ENCODE measurements at places on chromosomes 11 and 22.

DNA sequence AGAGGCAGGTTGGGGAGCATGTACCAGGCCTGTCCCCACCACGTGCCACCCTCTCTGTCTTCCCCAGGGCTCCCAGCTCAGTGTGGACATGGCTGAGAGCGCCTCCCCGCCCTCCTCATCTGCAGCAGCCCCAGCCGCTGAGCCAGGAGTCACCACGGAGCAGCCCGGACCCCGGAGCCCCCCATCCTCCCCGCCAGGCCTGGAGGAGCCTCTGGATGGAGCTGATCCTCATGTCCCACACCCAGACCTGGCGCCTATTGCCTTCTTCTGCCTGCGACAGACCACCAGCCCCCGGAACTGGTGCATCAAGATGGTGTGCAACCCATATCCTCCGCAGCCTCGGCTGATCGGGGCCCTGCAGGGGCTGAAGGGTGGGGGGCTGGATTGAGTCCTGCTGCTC lies at the start of gene CACNA1I:
Gene CACNA1I (plus strand): TSS at position 89 of the 400 bp plus-strand sequence. CDS start 0 bp downstream, at position 89.
- DNase-seq: no peak

- no peak for DNase-seq
Observed at GRCh38 chr11:61618978-61619377, 38.1 kb upstream of the SYT7 start.

GRCh38 chr11:62266558-62266957 lies 3.4 kb upstream of the SCGB2A2 start:
- DNase-seq: peak; percentile 85

- DNase-seq: no peak
Observed at GRCh38 chr11:64869571-64870175, 8.7 kb downstream of the EHD1 start.

DNA sequence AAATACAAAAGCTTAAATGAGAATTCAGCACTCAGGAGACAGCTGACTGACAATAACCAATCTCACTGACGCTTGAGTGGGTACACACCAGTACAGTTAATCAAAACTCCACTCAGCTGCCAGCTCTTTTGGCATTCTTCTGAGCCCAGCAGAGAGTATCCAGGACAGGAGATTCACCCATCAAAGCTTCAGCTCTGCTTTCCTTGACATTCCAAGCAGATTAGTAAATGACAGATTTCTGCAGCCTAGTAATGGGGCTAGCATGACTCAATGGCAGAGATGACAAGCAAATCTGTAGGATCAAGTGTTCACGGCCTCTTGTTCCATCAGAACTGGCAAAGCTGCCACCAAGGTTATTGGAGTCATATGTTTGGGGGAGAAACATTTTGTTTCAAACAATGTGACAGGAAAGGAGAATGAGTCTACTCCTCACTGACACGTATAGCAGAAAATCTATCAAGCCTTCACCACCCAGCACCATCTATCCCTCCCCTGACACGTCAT lies 420.0 kb downstream of the DYNC2H1 start:
- peak; percentile 98 for DNase-seq

DNA sequence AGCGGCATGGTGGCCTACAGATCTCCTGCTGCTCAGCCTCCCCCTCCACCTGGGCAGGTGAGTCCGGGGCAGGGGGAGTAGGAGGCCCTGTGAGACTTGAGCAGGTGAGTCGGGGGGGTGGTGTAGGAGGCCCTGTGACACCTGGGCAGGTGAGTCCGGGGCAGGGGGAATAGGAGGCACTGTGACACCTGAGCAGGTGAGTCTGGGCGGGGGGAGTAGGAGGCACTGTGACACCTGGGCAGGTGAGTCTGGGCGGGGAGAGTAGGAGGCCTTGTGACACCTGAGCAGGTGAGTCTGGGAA lies 299.3 kb downstream of the BRD1 start:
- no peak for DNase-seq

DNA sequence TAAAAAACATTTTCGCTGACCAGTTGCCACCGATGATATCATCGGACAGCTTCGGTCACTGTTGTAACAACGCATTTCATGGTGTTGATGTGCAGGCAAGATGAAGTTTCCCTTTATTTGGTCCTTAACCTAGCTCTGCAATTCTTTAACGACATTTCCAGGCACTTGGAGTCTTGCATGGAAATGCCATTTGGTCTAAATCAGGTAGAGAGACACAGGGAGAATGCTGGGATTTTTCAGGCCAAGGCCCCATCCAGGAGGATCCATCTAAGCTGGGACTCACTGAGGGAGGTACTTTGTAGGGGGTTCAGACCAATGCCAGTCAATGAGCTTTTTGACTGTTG lies 121.5 kb upstream of the RCN1 start:
- DNase-seq: no peak

- DNase-seq: no peak
Observed at GRCh38 chr22:31584804-31585160, 77.2 kb downstream of the PISD start.

DNA sequence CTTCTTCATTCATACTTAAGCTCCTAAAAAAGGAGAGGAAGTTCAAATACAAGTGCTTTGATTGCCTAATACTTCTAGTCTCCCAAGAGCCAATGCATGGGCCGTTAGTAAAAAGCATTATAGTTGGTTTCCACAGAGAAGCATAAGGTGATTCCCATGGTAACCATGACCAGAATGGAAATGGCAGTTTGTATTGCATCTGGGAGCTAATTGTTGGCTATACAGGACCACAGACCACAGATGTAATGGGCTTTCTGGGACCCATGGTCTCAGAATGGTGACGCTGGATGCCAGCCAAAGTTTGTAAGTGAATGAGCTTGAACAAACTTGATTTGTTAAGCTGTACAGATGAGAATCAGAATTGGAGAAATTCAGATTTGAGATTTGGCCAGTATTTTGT lies 333.9 kb upstream of the C11orf87 start:
- no peak for DNase-seq

GRCh38 chr22:28560046-28560742 lies 119.4 kb downstream of the TTC28 start:
- peak; percentile 69 for DNase-seq

- DNase-seq: no peak
Observed at GRCh38 chr11:94802501-94802900, 34.3 kb downstream of the AMOTL1 start.

DNA sequence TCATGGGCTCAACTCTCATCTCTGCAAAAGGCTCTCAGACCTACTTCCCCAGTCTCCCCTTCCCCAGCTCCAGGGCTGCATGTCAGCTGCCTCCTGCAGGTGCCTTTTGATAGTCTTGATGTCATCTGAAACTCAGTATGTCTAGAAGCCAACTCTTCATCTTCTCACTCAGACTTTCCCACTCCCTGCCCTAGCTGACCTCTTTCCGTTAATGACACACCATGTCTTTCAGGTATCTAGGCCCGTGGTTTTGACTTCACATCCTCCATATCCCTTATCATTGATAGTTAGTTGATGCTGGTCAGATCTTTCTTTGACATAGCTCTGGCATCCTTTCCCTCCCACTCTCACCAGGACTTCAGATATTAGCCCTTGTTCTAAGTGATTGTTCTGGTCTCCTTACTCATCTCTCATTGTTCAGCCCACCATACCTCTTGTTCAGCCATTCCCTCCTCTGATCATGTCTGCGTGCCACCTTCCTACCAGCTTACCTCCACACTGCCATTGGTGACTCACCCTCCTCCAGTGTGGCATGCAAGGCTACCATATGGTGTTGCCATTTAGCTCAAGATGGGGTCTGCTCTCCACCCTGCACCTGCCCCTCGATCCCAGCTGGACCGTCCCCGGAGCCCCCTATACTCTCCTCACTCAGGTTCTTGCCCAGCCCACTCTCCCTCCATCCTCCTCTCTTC lies 18.4 kb downstream of the TTC12 start:
- DNase-seq: no peak

DNA sequence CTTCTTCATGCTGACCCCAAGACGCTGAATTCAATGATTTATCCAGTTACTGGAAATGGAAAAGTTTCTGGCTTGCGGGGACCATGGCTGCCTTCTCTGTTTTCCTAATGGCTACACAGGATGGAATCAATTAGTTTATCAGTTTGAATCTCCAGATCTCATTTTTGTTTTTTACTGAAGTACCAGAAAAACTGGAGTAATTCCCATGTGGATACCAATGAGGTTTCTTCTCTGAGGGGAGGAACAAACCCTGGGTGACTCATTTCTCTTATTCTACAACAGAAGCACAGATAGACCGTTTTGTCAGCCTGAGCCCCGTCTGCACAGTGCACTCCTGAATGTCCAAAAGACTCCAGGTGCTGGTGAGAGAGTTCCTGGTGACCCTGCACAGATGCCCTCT lies 3.4 kb downstream of the ZNF195 start:
- no peak for DNase-seq

DNA sequence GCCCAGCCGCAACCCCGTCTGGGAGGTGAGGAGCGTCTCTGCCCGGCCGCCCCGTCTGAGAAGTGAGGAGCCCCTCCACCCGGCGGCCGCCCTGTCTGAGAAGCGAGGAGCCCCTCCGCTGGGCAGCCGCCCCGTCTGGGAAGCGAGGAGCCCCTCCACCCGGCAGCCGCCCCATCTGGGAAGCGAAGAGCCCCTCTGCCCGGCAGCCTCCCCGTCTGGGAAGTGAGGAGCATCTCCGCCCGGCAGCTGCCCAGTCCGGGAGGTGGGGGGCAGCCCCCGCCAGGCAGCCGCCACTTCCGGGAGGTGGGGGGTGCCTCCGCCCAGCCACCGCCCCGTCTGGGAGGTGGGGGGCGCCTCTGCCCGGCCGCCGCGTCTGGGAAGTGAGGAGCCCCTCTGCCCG lies 70.6 kb downstream of the STK33 start:
- DNase-seq: no peak

- no peak for DNase-seq
Observed at GRCh38 chr11:123216249-123216648, 21.2 kb upstream of the CLMP start.

DNA sequence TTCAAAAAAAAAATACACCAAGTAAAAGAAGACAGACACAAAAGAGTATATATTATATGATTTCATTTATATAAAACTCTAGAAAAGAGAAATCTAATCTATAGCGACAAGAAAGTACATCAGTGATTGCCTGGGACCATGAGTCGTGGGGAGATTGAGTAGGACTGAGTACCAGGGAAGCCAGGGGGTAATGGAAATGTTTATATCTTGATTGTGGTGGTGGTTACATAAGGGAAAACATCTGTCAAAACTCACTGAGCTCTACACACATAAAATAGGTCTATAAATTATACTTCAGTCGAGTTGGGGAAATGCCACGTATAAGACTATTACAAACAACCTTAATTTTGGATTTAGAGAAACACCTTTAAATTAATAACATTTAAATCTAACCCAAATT lies 117.4 kb downstream of the TRIM29 start:
- no peak for DNase-seq

DNA sequence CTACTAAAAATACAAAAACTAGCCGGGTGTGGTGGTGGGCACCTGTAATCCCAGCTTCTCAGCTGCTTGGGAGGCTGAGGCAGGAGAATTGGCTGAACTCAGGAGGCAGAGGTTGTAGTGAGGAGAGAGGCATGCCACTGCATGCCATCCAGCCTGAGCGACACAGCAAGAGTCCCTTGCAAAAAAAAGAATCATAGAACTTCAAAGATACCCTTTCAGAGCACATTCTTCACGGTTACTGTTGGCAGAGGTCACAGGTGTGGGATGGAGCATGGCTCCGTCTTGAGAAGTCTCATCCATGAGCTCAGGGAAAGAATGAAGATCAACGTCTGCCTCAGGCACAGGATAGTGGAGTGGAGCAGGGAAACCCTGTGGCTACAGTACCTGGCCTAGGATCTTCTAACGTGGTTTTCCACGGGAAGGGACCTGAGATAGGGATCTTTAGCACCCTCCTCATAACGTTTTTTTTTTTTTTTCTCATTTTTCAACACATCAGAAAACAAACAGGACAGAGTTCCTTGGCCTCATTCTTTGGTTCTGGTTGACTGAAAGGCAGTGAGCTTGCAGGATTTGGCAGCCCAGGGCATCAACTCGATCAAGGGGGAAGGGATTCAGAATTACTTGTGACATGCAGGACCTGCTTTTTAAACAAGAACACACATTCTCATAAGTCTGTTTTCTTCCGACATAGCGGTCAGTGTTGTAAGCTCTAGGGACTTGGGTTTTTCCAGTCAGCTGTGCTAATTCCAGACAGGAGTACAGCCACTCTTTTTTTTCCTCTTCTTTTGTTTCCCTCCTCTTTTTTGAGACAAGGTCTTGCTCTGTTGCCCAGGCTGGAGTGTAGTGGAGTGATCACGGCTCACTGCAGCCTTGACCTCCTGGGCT lies 22.8 kb downstream of the F2 start:
- DNase-seq: no peak

GRCh38 chr11:79809487-79809886 lies 368.7 kb upstream of the TENM4 start:
- no peak for DNase-seq

DNA sequence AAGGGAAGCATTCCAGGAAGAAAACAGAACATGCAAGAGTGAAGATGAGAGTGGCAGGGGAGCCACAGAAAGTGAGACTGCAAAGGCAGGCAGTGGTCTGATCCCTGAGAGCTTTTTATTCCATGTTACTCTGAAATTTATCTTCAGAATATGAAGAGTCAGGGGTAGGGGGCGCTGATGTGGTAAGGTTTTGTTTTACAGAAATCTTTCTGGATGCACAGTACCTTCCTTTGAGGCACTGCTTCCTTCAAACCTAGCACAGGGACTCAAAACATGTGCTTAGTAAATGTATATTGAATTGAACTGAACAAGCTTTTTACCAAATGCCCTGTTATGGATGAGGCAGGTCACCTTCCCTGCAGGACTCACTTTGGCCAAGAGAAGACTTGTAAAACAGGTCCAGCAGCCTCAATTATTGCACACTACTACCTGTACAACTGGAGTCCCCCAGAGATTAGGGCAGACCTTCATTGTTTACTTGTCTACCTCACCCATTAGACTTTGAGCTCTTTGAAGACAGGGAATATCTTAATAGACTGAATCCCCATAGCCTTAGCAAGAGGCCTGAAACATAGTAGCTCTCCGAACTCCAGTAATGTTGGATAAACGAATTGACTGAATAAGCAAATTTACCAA lies 2.2 kb downstream of the PAK1 start:
- no peak for DNase-seq

Measured in HT1080 (cell line).